ENCODE measurements at places on chromosomes 7 and 10.

- DNase-seq = no peak
Observed at GRCh38 chr10:63964406-63964805, 443.2 kb downstream of the REEP3 start.

GRCh38 chr7:112009081-112009480 is 197.1 kb downstream of the DOCK4 start:
- no peak for DNase-seq

DNA sequence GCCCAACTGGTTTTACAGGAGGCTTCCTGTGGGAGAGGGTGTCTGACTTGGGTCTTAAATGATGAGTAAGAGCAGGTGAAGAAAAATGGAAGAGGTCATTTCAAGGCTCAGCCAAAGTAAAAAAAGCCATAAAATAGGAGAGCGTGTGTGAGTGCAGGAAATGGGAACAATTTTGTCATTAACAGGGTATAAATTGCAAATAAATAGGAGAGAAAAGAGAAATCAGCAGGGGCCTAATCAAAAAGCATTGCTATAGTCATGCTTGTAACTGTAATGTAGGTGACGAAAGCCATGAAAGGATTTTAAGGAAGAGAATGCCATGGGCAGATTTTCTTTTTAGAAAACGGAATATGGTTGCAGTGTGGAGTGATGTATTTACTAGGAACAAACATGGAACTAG is 15.7 kb upstream of the SEMA3A start:
- DNase-seq = no peak

- DNase-seq = no peak
Observed at GRCh38 chr10:129680661-129681344, 213.8 kb downstream of the MGMT start.

GRCh38 chr10:119652361-119652730 is 1.2 kb downstream of the BAG3 start:
- DNase-seq = no peak

DNA sequence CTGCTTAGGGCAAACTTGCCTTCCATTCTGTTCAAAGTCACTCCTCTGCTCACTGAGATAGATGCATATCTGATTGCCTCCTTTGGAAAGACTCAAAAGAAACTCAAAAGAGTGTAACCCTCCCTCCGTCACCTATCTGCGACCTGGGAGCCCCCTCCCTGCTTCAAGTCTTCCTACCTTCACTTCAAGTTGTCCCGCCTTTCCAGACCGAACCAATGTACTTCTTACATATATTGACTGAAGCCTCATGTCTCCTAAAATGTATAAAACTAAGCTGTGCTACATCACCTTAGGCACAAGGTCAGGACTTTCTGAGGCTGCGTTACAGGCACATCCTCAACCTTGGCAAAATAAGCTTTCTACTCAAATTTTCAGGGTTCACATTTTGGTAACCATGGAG is 77.4 kb upstream of the C1GALT1 start:
- no peak for DNase-seq

DNA sequence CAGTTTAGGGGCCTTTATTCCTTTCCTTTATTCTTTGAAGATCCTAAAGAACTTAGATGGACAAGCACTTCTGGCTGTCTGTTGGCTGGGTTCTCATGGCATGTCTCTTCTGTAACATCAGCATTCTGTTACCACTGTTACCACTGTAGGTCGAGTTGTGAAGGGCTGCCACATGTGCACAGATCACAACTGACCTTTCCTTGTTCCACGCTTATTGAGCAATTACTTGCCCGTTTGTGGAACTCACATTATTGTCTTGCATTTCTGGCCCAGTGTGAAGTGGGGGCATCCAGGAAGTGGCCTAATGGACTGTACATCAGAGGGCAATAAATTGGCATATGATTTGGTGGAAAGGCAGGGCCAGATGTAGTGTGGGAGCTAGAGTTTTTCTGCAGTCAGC is 23.7 kb downstream of the GBF1 start:
- DNase-seq = no peak

DNA sequence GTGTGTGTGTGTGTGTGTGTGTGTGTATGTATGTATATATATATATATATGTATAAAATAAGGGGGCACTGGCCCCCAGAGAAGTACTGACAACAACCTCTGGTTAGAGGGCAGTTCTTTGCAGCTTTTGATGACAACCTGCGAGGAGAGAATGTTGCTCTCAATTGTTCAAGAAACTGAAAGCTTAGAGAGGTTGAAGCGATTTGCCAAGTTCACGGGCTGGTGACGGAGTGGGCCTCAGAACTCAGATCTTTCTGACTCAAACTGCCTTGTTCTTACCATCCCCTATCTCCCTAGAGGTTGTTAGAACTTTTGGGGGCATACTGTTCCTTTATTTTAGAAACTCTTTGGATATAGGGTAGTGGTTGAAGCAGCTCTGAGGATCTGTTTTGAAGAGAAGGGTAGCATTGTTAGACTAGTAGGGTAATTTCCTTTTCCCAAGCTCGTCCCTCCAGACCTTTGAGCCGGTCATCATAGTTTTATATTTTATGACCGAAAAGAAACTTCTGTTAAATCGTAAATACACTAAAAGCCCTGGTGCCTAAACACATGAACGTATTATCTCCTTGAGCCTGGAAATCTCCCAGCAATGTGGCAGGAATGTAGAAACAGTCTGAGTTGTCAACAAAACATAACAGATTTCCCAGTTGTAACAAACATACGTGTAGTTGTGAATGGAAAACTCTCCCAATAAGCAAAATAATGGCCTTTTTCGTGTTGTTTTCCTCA is 541.7 kb upstream of the GALNT17 start:
- DNase-seq = no peak

- DNase-seq = no peak
Observed at GRCh38 chr10:89513206-89513605, 22.2 kb downstream of the SLC16A12 start.

- DNase-seq = no peak
Observed at GRCh38 chr10:115654961-115655360, 561.8 kb downstream of the ATRNL1 start.

DNA sequence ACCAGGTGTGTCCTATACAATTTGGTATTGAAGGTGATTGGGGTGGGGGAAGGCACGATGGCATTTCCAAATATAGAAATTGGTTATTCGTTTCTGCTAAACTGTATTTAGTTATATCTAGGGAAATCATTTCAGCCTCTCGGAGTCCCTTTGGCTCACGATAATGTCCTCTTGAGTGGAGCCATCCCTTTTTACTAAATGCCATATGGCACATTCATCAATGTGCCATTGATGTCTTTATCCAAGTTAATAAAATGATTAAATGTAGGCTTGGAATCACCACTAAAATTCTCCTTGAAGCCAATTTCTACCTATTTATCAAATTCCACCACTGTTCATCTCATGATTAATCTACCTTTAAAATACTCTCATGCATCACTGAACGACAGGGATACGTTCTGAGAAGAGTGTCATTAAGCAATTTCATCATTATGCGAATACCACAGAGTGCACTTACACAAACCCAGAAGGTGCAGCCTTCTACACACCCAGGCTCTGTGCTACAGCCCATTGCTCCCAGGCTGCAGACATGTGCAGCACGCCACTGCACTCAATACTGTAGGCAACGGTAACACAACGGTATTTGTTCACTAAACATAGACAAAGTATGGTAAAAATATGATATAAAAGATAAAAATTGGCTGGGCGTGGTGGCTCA is 219.2 kb upstream of the C7orf33 start:
- no peak for DNase-seq

DNA sequence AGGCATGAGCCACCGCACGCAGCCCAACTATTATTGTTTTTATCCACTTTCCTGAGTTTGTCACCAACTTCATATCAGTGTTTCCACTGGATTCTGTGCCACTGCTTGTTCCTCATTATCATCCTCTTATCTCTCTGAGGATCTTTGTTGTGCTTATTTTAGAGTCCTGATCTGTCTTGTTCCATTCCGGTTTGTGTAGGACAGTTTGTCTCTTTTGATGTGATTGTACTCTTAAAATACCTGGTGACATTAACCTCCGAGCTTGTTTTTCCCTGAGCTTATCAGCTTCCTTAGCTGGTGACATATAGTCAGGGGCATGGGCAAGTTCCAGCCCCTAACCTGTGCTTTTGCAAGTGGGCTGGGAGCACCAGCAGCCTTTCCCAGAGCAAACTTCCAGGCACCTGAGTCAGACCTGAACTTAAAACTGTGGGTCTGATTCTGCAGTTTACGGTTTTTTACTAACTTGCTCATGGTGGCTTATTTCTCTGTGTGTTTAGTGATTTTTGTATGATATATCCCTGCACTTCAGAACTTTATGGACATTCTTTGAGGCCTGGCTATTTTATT is 23.1 kb upstream of the FMC1 start:
- no peak for DNase-seq

- no peak for DNase-seq
Observed at GRCh38 chr10:46040004-46040403, 6.1 kb downstream of the MSMB start.

DNA sequence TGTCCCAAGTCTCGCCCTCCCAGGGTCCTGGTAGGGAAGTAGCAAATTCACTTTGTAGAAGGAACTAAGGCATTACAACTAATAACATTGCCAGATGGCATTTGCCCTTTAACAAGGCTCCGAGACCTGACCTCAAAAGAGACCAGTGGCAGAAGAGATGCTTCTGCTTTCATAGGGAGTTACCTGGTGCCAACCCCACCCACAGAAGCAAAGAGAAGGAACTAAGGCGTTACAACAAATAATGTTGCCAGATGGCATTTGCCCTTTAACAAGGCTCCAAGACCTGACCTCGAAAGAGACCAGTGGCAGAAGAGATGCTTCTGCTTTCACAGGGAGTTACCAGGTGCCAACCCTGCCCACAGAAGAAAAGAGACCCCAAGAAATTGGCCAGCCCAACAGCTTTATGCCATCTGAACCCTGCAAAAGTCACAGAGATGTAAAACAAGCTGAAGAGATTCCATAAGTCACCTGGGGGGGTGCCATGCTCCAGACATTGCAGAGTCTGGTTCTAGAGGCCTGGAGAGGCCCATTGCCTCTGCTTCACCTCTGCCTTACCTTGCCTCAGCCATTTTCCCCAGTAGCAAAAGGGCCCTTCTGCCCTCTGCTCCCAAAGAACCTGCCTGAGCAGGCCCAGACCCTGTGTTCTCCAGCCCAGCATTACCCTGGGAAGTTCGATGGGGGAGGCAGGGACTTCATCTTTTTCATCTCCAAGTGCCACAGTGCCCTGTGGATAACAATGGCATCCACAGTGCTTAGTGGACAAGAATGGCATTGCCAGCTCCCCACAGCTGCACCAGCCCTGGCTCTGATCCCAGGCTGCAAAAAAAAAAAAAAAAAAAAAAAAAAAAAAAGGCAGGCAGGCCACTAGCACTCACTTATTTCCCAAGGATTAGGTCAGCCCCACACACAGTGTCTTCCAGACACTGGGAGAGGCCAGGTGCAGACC is 179.5 kb upstream of the PLXNA4 start:
- no peak for DNase-seq
